Fibroblast of gingiva (primary cell): ENCODE measurements at places on chromosomes 12 and 14.
A peak's percentile ranks its signal among the peaks of the same experiment; 100 is the strongest.

- DNase-seq, result no peak
These were observed 17.9 kb downstream of the FOXN3 start for GRCh38 chr14:89399157-89399556.

DNA sequence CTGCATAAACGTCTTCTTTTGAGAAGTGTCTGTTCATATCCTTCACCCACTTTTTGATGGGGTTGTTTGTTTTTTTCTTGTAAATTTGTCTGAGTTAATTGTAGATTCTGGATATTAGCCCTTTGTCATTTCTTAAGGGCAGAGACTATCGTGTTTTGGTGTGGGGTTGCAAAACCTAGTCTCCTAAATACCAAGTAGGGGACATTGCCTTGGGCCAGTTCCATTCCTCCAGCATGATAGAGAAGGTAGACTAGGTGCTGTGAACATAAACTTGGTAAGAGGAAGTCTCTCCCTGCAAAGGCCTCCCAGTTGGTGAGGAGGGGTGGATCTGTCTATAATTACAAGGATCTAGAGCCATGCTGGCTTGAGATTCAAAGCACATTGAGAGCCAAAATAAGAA, 390.7 kb downstream of the VRK1 start:
- DNase-seq, result no peak

GRCh38 chr12:48279601-48280000, 71.1 kb downstream of the ZNF641 start:
- no peak for DNase-seq

DNA sequence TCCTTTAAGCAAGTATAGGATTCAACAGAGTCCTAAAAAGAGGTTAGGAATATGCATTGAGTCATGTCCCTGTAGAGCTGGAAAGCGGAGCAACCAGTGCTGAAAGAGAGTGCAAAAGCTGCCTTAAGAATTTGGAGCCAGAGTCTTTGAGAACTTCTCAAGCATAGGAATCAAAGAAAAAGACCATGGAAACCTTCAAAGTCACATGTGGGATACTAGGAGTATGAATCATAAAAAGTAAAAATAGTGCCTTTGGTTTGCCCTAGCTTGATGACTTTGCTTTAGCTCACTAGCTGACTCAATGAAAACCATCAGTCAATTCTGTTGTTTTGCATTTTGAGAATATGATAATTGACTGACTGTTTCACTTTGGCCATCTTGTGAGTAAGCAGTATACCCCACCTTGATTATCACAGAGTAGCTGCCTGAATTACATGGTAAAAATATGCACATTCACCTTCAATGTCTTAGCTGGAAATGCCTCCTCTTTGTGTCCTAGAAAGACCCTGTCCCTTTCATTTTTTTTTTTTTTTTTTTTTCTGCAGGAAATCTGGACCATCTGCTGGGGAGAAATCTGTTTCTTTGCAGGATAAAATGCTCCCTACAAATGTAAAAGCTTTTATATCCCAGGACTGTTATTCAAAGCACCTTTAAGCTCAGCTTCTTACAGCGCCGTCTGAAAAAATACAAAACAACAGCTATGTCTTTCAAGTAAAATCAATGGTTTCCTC, 248.6 kb upstream of the KRR1 start:
- peak; percentile 49 for DNase-seq

- no peak for DNase-seq
These were observed 790.6 kb downstream of the DIO2 start for GRCh38 chr14:79420725-79421124.

DNA sequence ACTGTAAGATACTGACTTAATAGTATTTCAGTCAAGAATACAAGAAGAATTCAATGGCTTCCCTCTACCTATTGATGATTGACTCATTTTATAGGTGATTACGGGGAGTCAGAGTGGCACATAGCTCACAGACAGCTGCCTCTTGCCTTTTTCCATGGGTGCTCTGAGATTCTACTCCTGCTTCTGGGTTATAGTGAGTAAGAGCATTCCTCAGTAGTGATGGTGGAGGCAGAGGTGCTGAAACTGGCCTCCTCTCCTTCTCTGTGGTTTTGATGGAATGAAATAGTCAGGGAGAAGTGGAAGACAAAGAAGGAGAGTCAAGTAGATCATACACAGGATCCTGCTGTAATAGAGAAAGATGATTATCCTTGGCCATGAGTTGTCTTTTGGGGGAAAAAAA, 438.2 kb upstream of the FAR2 start:
- DNase-seq, result peak; percentile 80

DNA sequence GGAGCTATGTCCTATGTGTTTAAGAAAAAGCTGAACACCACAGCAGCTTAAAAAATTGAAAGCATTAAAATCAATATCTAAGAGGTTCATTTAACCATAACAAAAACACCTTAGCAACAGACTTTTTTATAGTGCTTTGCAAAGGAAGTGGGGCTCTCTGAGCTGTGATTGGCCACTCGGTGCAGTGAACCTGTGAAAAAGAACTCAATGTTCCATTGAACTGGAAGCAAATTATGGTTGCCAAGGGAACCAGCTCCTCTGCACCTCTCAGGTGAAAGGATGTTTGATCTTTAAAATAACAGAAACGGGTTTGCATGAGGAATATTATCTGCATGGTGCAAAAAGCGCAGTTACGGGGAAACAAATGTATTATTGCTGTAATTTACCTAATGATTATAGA, 149.4 kb downstream of the SNAPC1 start:
- DNase-seq, result no peak

- no peak for DNase-seq
These were observed 197.1 kb downstream of the CNTN1 start for GRCh38 chr12:40889329-40889728.

DNA sequence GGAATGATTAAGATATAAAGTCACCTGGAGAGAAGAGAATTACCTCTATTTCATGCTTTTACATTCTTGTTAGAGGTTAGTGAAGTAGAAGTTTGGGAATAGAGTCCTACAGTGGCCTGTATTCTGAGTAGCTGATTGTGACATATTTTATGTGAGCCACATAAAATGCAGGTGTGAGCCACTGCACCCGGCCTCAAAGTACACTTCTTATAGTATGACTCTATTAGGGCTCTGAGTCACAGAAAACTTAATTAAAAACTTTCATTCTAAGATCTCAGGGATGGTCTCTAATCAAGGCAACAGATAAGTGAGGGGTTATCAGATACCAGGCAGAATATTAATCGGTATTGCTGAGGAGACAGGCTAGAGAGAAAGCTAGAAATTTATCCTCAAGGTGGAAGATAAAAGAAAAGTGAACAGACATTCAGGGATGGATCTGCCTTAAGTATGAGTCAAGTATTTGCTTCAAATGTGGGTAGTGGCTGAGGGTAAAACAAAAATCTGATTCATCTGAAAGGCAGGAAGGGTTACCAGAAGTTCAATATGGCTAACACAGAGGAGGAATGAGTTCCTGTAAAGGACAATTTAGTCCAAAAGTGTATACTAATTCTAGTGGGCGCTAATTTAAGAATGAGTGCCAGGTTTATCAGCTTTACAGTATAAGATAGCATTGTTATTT, 5.5 kb upstream of the G2E3 start:
- DNase-seq, result no peak
